Smooth muscle cell of bladder (primary cell): ENCODE measurements at places on chromosomes 11 and 22. TPM values are rescaled to one million over a fixed set of nuclear protein-coding genes. Genes with fewer than 3 reads are reported as not detected.

DAGLA gene
- 1.3 and 1.8 TPM in 2 replicates for total RNA-seq

RDX gene
- 60.3 and 86.4 TPM in 2 replicates for total RNA-seq

FUT4 gene
- total RNA-seq: 3.3 and 4.7 TPM in 2 replicates

TUB gene
- 15.2 and 21.6 TPM in 2 replicates for total RNA-seq

APOBEC3G gene
- 11.6 and 15.1 TPM in 2 replicates for total RNA-seq

PATE2 gene
- total RNA-seq: not detected in 2 replicates

OLFML1 gene
- 3.1 and 3.8 TPM in 2 replicates for total RNA-seq

THRSP gene
- not detected in 2 replicates for total RNA-seq

PLAAT5 gene
- total RNA-seq: 0.09 and 0.14 TPM in 2 replicates

DKK3 gene
- 235 and 371 TPM in 2 replicates for total RNA-seq

SGSM1 gene
- 0.09 and 0.14 TPM in 2 replicates for total RNA-seq

OR5A1 gene
- total RNA-seq: not detected in 2 replicates

LUZP2 gene
- 0.09 and 0.14 TPM in 2 replicates for total RNA-seq

CALCA gene
- not detected in 2 replicates for total RNA-seq

KRTAP5-1 gene
- total RNA-seq: not detected in 2 replicates

NXPE1 gene
- total RNA-seq: 0.09 TPM in 1 of 2 replicates, not detected in the other

BCO2 gene
- 7.5 and 11.9 TPM in 2 replicates for total RNA-seq

MRPL17 gene
- total RNA-seq: 54.6 and 61.5 TPM in 2 replicates

MS4A7 gene
- total RNA-seq: not detected in 2 replicates

APOL3 gene
- 13.5 and 14.0 TPM in 2 replicates for total RNA-seq

SLC22A12 gene
- not detected in 2 replicates for total RNA-seq

ZNF214 gene
- total RNA-seq: 6.7 and 6.8 TPM in 2 replicates

C11orf97 gene
- total RNA-seq: not detected in 2 replicates

OR56A1 gene
- not detected in 2 replicates for total RNA-seq

C22orf31 gene
- total RNA-seq: 0.14 TPM in 1 of 2 replicates, not detected in the other

CAPN5 gene
- total RNA-seq: 9.5 and 11.1 TPM in 2 replicates

PDGFD gene
- total RNA-seq: 33.5 and 49.4 TPM in 2 replicates

MYBPC3 gene
- not detected in 2 replicates for total RNA-seq

RSF1 gene
- total RNA-seq: 29.7 and 41.8 TPM in 2 replicates

MYRF gene
- total RNA-seq: under 0.01 and 0.65 TPM in 2 replicates

FBXO3 gene
- 29.2 and 31.2 TPM in 2 replicates for total RNA-seq

TLCD5 gene
- 5.4 and 7.0 TPM in 2 replicates for total RNA-seq

MMP8 gene
- total RNA-seq: under 0.01 TPM in 1 of 2 replicates, not detected in the other

EXPH5 gene
- total RNA-seq: 0.09 and 1.00 TPM in 2 replicates

TMEM191B gene
- total RNA-seq: 0.65 and 0.85 TPM in 2 replicates

WNT7B gene
- not detected in 2 replicates for total RNA-seq

CHST1 gene
- 0.14 and 0.37 TPM in 2 replicates for total RNA-seq

KRTAP5-8 gene
- total RNA-seq: not detected in 2 replicates

BDNF gene
- 16.7 and 48.4 TPM in 2 replicates for total RNA-seq

HBG2 gene
- not detected in 2 replicates for total RNA-seq

NEU3 gene
- 4.6 and 6.4 TPM in 2 replicates for total RNA-seq

HBE1 gene
- 0.14 TPM in 1 of 2 replicates, not detected in the other for total RNA-seq

C1QTNF5 gene
- 17.5 and 34.5 TPM in 2 replicates for total RNA-seq

HEPN1 gene
- not detected in 2 replicates for total RNA-seq

IGF2 gene
- total RNA-seq: 1.8 and 7.3 TPM in 2 replicates

RTCB gene
- total RNA-seq: 133 and 137 TPM in 2 replicates

DGCR6 gene
- 0.71 and 1.3 TPM in 2 replicates for total RNA-seq

CDC42BPG gene
- under 0.01 TPM in 2 replicates for total RNA-seq
